SK-N-SH treated with all-trans-retinoic acid at 6 μM for 48 hours (cell line): ENCODE measurements at places on chromosomes 7 and 10.

DNA sequence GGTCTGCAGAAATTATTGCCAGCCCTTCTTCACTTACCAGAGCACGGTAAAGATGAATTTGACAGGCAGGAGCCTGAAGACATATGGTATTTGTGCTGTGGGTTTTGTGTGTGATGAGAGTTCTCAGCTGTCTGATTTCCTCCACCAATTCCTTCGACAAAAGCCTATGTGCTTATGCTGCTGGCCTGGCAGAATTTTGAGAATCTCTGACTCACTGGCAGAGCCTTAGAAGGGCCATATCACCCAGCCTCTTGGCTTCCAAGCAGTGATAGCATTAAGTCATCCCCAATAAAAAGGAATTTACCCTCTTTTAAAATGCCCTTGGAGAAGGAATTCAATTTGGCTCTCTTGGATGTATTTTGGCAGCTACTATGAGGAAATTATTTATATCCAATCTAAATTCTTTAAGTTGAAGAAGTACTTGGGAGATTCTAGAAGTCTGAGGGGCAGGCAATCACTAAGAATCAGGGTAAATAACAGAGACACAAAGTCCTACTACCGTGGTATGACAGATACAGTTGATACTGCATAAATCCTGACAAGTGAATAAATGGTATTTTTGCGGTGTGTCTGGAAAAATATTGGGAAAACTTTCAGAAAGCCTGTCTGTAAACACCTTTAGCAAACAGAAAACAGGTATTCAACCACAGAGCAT is 68.6 kb upstream of the EFCAB10 start:
- peak; percentile 84 for ATAC-seq

- ATAC-seq: 0 out of 3 replicates have a peak, but pooled peaks have one; percentile 4
Measured at GRCh38 chr10:110395350-110396283, 90.9 kb upstream of the SMNDC1 start.

- no peak for ATAC-seq
Measured at GRCh38 chr7:5431560-5432015, 8.0 kb upstream of the TNRC18 start.

DNA sequence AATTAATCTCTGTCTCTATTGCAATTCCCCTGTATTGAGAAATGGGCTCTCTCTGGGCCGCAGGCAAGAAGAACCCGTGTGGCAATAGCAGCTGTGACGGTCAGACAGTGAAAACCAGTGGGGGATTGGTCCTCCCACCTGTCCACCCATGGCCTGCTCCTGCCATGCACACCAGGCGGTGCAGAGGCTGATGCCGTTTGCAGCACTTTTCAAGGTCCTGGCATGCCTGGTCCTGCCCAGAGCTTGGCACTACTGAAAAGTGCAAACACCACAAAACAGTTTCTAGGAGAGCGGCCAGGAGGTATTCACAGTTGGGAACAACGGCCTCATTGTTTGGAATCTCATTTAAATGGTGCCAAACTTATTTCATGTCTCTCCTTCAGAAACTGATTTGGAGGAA is 41.5 kb downstream of the PSPH start:
- ATAC-seq: no peak

- ATAC-seq: no peak
Measured at GRCh38 chr10:131857156-131858117, 43.4 kb upstream of the PPP2R2D start.
